CD4-positive, CD25-positive, alpha-beta regulatory T cell (primary cell): ENCODE measurements at places on chromosomes 4 and X.

DNA sequence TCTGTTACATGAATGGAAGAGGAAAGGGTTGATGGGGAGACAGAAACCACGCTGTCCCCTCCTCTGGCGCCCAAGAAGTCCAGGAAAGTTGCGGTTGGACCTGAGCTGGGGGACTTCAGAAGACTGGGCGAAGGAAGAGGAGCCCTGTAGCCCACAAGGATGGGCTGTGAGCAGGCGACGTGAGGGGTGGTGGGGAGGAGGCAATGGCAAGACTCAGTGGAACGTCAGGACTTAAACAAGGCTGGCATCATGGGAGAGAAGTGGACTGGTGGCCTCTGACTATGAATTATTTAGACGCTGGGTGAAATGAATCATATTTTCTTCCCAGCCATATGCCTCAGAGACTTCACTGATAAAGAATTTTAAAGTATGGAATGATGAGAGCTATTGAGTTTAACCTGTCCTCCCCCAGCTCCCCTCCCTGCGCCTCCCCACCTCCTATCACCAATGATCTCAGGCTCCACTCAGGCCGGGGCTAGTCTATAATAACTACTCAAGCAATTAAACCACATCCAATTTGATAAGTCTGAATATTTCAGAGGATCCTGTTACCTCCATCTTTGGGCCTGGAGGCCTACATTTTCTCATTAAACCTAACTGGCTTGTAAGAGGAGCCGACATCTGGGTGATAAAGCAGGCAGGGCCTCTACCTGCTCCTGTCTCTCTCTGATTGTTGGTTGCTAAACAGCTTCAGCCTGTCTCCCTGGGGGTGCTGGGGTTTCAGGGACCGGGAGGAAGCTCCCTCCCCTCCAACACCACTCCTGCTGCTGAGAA, 63.6 kb downstream of the SMIM20 start:
- no peak for DNase-seq

DNA sequence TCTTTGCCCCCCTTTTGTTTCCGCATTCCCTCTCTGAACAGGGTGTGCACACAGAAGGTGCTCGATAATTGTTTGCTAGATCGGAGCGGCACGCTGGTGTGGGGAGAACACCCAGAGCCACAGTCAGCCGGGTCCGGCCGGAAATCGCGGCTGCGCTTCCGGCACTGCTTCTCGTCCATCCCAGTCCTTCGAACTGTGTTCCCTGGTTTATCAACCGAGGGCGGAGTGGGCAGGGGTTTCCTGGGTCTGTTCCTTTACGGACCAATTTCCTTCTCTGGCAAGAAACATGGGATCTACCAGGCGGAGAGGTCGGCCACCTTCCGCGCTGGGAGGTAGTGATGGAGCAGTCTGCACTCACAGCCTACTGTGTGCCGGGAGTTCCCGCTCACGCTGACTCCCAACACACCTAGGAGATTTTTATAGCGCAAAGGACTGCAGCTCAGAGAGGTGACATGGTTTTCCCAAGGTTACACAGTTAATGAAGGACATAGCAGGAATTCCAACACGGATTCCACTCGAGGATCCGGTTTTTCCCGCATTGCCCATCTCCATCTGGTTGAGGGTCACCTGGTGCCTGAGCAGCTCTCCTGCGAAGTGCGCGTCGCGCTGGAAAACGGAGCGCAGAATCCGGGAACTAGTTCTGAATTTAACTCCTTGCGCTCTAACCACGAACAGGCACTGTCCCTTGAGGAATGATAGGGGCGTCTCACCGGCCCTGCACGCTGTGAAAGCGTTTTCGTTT, 6.8 kb downstream of the MSX1 start:
- DNase-seq, result no peak

GRCh38 chrX:18149454-18149853, 71.2 kb downstream of the BEND2 start:
- no peak for DNase-seq

- peak; percentile 4 for DNase-seq
These were observed at the start of gene GPR78 for GRCh38 chr4:8580321-8581093. Gene GPR78, plus strand, starts transcription at chr4:8580392. Its CDS starts 591 bp downstream, at chr4:8580983.

- DNase-seq, result no peak
These were observed 122.4 kb downstream of the RAP1GDS1 start for GRCh38 chr4:98383431-98384106.

DNA sequence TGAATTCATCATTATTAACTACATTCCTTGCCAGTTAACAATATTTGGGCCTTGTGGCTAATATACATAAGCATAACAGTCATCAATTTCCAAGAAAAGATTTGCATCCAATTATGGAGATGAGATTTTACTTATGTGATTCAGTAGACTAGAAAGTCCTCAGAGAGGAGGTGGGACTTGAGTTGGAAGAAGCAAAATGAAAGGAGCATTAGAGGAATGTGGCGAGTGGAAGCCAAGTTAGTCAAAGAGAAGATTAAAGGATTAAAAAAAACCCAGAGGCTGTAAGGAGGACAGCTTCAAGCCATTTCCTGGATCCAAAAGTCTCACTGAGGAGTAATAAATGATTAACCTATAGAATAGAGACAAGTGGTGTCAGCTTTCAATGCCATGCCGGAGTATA, 1099.4 kb upstream of the IGFBP7 start:
- DNase-seq, result no peak
